ENCODE measurements at places on chromosomes 13 and 19.
A peak's percentile ranks its signal among the peaks of the same experiment; 100 is the strongest.

DNA sequence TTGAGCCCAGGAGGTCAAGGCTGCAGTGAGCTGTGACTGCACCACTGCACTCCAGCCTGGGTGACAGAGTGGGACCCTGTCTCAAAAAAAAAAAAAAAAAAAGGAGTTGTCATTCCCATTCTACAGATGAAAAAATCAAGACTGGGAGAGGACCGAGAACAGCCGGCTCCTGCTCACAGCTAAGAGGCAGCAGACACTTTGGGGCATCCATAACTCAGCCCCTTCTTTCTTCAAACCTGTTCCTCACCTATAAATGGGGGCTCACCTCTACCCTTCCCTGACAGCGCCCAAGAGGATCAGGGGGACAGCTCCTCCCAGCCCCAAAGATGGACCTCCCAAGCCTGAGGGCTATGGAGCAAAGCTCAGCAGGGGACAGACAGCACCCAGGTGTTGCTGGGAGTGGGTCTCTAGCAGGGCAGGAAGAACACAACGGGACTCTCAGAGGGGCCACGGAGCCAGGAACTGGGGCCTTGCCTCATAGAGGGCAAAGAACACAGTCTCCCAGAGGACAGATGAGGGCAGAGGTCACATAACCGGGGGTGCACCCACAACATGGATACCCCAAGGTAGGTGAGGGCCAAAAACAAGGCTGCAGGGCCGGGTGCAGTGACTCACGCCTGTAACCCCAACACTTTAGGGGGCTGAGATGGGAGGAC lies 3.4 kb upstream of the KLF16 start:
- no peak for DNase-seq

- DNase-seq, result no peak
Measured at GRCh38 chr13:30757026-30757742, 21.8 kb downstream of the ALOX5AP start.

DNA sequence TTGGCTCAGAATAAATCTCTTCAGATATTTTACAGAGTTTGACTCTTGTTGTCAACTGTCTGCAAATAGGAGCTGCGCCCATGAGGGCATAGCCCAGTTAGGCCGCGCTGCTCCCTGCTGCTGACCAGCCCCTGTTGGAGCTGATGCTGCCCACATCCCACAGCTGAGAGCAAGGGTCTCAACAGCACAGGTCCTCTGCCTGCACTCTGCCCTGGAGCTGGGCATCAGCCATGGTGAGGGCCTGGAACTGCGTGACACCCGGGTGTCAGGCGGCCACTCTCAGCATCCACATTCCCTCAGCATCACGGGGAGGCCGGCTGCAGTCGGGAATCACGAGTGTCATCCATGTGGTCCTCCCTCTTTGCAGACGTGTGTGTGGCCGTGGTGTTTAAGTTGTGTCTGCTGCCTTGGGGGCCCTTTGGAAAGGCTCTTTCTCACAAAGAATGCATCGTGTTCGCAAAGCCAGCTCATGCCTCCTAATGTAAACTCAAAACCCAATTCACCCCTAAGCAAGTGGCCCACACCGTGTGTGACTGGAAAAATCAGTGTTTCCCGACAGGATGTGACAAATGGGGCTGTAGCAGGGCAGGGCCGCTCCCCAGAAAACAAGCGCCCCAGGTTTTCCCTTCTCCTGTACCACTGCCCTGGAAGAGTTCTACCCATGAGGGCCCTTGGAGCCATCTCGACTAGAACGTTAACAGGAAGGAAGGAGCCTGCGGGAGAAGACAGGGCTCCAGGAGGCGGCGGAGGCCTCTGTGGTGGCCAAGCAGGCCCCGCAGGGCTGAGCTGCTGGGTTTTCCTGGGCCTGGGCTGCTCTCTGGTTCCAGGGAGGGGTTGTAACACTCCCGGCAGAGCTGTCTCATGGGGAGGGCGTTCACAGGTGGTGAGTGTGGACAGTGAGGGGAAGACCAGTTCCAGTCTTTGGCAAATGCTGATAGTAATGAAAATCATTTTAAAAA lies 20.3 kb downstream of the ATP11A start:
- DNase-seq, result no peak

GRCh38 chr19:7534531-7535046 lies 928 bp upstream of the PNPLA6 start:
- DNase-seq, result no peak

GRCh38 chr13:71320452-71320851 lies 546.6 kb downstream of the DACH1 start:
- no peak for DNase-seq

DNA sequence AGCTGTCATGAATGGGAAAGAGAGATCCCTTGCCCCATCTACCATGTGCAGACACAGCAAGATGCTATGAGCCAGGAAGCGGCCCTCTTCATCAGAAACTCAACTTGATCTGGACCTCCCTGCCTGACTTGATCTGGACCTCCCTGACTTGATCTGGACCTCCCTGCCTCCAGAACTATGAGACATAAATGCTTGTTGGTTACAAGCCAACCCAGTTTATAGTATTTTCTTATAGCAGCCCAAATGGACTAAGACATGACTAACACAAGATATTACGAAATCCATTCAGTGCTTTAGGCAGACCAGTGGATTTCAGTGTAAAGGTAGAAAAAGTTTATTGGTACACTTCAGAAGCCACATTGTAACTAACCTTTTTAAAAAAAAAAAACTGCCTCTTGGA lies 15.6 kb downstream of the PCID2 start:
- no peak for DNase-seq

- no peak for DNase-seq
Measured at GRCh38 chr13:43136920-43137575, 113.7 kb downstream of the DNAJC15 start.

DNA sequence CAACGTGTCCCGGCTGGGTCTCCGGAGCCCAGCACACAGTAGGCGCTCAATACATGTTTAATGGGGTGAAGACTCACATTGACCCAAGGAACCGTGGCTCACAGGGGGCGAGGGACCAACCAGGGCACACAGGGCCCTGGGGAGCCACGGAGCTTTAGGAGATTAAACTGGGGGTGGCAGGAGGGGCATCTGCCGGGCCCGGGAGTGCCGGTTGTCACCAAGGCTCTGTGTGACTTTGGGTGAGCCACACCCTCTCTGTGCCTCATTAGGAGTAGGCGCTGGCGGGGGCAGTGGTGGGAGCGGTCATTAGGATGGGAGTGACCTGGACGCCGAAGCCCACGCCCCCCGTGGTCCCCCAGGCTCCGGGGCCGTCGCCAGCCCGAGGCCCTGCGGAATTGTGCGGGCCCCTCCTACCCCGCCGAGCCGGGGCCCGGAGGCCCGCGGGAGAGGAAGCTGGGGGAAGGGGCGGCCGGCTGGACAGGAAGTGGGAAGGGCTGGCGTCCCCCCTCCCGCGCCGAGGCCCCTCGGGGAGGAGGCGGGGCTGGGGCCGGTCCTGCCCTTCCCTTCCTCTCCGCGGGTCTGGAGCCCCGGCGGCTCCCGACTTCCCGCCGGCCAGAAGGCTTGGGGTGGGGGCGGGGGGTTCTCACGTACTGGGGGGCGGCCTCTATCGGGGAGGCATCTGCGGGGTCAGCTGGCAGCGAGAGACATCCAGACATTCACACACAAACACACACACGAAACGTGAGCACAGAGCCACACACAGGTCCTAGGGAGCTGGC lies 1.8 kb upstream of the SSBP4 start:
- no peak for DNase-seq

DNA sequence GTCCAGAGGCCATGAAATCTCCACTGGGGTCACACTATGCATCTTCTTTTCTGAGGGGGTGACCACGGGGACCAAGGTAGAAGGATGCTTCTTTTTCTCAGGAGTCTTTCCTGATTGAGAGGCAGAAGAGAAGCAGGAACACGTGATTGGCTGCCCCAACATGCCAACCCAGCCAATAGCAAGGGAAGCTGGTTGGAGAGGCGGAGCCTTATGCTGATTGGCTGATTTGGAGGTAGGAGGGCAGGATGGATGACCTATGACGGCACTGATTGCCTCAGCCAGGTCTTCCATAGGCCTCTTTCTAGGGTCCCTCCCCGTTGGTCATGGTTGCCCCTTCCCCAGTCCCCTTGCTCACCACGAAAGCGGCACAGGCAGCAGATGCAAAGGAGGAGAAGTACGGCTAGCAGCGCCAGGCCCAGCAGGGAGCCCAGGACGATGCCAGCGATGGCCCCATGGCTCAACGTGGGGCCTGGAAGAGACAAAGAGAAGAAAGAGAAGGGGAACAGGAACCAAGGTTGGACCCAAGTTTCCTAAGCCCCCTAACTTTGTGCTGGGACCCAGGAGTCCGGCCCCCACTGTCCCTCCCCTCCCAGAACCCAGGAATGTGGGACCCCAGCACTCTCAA lies 8.0 kb downstream of the VSIG10L start:
- DNase-seq, result no peak

- no peak for DNase-seq
Measured at GRCh38 chr13:95660981-95661581, 15.9 kb upstream of the DNAJC3 start.

GRCh38 chr19:49499030-49499670 lies 2.9 kb downstream of the RPS11 start:
- DNase-seq, result no peak

- no peak for DNase-seq
Measured at GRCh38 chr19:38836983-38837626, 5.5 kb upstream of the ECH1 start.

DNA sequence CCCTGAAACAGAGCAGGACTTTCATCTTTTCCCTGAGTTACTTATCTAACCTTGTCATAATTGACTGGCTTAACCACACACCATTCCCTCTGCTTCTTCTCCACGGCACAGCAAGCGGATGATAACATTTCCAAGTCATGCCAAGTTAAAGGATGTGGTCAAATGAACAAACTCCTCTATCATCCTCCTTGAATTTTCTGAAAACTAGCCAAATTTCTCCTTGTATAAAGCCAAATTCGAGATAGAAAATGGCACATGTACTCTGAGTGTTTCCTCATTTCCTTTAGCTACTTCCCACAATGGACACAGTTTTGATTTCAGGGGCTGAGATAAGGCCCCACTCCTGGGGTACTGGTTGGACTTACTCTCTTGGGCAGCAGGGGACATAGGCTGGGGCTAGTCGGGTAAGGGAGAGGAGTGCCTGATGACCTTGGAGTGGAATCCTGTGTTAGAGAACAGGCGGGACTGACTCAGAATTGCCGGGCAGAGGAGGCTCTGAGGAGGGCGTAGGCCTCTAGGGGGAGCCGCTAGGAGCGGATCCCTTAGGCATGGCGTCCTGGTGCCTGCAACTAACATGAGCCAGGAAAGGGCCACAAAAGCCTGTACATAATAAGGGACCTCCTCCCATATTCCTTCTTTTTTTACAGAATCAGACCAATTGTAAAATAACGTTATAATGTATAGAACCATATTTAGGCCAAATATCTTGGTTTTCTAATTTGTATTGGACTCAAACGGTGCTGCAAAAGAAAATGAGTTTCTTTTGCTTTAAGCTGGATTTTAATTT lies 20.3 kb upstream of the TMTC4 start:
- DNase-seq, result no peak

DNA sequence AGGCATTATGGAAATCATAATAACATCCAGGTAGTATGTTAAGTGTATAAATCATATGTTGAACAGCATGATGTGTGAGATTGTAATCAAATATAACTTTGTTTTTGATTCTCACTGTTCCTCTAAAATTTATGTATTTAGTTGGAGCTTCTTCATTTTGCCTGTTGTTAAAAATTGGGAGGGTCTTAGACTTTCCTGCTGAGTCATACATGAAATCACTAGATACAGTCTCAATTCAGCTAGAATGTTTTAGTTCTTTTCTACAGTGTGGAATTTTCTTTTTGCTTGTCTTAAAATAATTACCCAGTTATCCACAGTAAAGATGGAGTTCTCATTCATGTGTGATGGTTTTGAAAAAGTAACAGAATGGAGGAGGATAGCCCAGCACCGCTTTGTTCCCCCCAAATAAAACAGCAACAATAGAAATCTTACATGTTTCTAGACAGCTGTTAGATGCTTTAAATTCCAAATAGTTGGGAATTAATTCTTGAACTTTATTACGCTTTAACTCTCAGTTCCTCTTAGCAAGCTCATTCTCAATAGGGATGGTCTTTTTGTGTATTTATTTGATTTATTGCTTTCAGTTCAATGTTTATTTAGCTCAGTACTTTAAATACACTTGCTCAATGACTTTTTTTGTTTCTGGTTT lies 109.5 kb downstream of the PDS5B start:
- DNase-seq, result no peak

- peak; percentile 29 for DNase-seq
Measured at GRCh38 chr19:49056101-49056901, 1.2 kb downstream of the CGB7 start.

DNA sequence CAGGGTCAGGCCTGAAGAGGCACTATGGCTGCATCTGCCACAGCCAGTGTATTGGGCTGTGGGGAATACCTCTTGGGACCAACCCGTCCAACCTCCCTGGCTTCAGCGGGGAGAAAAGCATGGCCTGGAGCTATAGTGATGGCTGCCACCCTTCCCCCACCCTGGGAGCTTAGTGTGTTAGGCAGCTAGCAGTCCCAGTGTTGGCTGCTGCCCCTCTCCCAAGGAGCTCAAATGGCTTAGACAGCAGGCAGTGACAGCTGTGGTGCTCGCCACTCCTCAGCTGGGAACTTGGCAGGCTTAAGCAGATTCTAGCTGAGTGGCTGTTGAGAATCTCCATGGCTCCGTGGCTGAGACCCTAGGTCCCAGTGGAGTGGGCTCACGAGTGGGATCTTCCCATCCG lies 19.7 kb downstream of the ACOD1 start:
- no peak for DNase-seq

GRCh38 chr19:4897146-4897545 lies 5.5 kb downstream of the ARRDC5 start:
- no peak for DNase-seq

- DNase-seq, result no peak
Measured at GRCh38 chr19:6735181-6735911, 2.0 kb downstream of the GPR108 start.

DNA sequence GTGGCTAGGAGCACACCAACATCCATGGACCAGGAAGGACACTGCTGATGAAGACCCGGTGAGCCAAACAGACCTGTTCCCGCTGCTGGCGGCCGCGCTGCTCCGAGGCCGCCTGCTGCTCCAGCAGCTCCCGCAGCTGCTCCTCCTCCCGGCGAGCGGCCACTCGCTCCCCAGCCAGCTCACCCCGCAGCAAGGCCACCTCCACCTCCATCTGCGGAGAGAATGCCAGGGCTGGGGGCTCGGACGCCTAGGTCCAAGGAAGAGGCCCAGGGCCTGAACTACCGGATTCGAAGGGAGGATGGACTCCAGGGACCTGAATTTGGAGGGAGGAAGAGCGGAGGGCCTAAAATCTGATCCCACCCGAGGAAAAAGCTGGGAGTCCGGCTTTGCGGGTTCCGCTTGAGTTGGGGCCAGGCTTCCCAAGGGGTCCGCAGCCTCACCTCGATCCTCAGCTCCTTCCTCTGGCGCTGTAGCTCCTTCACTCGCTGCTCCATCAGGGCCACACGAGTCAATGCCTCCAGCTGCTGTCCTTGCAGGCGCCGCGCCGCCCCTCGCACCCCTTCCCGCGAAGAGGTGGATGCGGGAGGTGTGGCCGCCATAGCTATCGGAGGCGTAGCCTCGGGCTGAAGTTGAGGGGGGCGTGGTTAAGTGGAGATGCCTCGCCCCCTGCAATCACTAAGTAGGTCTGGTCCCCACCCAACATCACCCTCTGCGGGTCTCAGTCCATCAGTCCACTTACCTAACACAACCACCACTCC lies 2.7 kb downstream of the PHLDB3 start:
- DNase-seq, result no peak

GRCh38 chr13:73096173-73096572 lies 37.4 kb downstream of the KLF5 start:
- DNase-seq, result no peak

- no peak for DNase-seq
Measured at GRCh38 chr19:8526345-8527091, 12.6 kb upstream of the ZNF414 start.
